ENCODE measurements at places on chromosomes 1 and 21.
A peak's percentile ranks its signal among the peaks of the same experiment; 100 is the strongest.

DNA sequence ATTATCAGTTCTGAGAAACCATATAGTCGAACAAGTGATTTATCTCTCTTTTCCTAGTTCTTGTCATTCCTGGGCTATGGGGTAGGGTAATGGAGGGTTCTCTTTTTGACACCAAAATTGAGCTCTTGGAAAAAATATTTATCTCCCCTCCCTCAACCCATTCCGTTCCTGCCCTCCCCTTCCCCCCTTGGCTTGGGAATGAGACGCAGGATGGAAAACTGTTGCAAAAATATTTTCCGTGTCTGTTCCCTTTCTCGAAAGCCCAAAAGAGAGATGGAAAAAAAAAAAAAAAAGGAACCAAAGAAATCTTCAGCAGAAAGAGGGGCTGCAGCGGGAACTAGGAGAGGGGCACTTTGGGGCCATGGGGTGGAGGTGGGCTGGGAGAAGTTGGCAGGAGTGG lies 766 bp downstream of the ATP2B4 start:
- no peaks in the 10 kb centered on the region for H3K4me1 ChIP-seq
- H3K27me3 ChIP-seq = no peaks in the 10 kb centered on the region
- no peak for DNase-seq
- H3K36me3 ChIP-seq = no peaks in the 10 kb centered on the region
- H3K27ac ChIP-seq = peak overlapping the region; percentile 75

GRCh38 chr1:22738069-22738435 lies 27.4 kb downstream of the EPHB2 start:
- H3K36me3 ChIP-seq = no peaks in the 10 kb centered on the region
- no peak overlapping the region for H3K4me3 ChIP-seq
- no peaks in the 10 kb centered on the region for H3K4me1 ChIP-seq
- H3K27ac ChIP-seq = no peak overlapping the region
- no peaks in the 10 kb centered on the region for H3K27me3 ChIP-seq

DNA sequence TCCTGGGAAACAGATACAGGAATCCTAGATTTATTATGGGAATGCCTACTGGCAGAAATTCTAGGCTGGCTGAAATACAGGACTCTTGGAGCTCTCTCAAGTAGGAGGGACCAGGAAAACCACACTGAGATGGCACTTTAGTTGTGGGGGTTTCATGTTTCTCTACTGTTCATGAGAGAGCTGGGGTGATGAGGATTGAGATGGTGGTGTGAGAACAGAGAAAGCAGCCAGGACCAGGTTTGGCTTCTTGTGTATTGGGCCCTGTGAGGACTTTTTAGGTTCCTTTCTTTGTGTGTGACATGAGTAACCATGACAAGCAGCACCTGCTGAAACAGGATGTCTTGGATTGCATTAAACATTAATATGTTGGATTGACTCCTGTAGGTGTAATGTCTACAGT lies 4.9 kb downstream of the ARID1A start:
- DNase-seq = no peak
- H3K4me1 ChIP-seq = peaks cover 40% of the 10 kb centered on the region
- peak overlapping the region; percentile 7 for H3K27ac ChIP-seq
- no peaks in the 10 kb centered on the region for H3K27me3 ChIP-seq
- H3K36me3 ChIP-seq = no peaks in the 10 kb centered on the region
- no peak overlapping the region for H3K4me3 ChIP-seq

GRCh38 chr1:207754974-207755700 lies 3.3 kb downstream of the CD46 start:
- H3K27me3 ChIP-seq = no peaks in the 10 kb centered on the region
- H3K4me3 ChIP-seq = no peak overlapping the region

DNA sequence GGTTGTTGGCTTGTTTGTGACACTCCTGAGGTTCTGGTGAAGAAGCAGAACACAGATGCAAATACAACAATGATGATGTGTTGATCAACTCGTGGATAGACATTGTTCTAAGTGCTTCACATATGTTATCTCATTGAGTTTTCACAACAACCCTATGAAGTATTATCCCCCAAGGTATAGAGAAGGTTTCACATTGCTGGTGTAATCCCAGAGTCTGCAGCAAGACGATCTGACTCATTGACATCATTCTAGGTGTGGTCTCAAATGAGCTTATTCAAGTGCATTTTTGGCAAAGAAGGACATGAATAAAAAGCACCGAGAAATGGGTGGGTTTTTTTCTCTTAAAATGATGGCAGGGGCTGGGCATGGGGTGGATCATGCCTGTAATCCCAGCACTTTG lies 64.1 kb upstream of the SCAF4 start:
- DNase-seq = no peak
- H3K4me3 ChIP-seq = no peak overlapping the region
- no peaks in the 10 kb centered on the region for H3K36me3 ChIP-seq
- H3K27ac ChIP-seq = no peak overlapping the region

DNA sequence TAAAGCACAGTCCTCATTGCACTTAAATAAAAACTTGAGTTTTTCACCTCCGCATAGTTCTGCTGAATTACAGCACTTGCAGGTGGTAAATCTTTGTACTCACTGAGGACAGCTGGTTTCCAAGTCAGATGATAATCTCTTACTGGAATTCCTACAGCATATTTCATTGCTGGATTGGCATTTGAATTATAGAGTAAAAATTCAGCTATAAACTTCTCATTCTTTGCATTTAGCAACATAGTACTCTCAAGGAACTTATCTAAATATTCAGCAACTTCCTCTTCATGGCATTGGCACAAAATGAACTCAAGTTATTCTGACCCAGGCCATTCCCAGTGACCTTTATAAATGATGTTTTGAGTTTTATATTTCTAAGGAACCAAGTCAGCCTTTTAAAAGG lies 23.4 kb downstream of the GORAB start:
- H3K27ac ChIP-seq = no peak overlapping the region
- no peak for DNase-seq
- peaks cover 30% of the 10 kb centered on the region for H3K36me3 ChIP-seq
- H3K4me3 ChIP-seq = no peak overlapping the region
- H3K27me3 ChIP-seq = no peaks in the 10 kb centered on the region
- H3K4me1 ChIP-seq = no peaks in the 10 kb centered on the region

DNA sequence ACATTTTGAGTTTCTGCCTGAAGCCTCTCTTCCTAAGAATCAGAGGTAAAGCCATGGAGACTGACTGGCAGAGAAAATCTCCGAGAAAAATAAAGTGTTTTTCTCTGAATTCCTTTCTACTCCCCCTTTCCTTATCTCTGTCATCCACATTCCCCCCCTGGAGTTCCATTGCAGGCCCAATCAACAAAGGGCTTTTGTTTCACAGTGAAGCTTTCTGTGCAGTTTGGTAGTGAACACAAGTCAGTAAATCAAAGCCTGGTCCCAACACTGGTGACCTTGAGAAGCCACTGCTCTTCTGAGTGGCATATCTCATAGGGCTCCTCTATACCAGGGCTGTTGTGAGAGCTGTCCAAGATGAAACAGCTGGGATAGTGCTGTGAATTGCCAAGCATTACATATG lies 228.4 kb downstream of the SEC16B start:
- DNase-seq = no peak
- H3K27ac ChIP-seq = no peak overlapping the region
- no peaks in the 10 kb centered on the region for H3K27me3 ChIP-seq

- no peak overlapping the region for H3K4me3 ChIP-seq
- peak overlapping the region; percentile 39 for H3K27ac ChIP-seq
- H3K27me3 ChIP-seq = no peaks in the 10 kb centered on the region
- H3K36me3 ChIP-seq = no peaks in the 10 kb centered on the region
- H3K4me1 ChIP-seq = peaks cover 7% of the 10 kb centered on the region
Measured at GRCh38 chr1:197783510-197783948, 8.2 kb upstream of the DENND1B start.

- H3K4me1 ChIP-seq = peaks cover 22% of the 10 kb centered on the region
- no peaks in the 10 kb centered on the region for H3K36me3 ChIP-seq
- peak overlapping the region; percentile 70 for H3K4me3 ChIP-seq
- peak overlapping the region; percentile 97 for H3K27ac ChIP-seq
- no peak for DNase-seq
Measured at GRCh38 chr21:46636181-46636512, 673 bp downstream of the PRMT2 start.

GRCh38 chr1:15975358-15975804 lies 520 bp downstream of the ZBTB17 start:
- peak overlapping the region; percentile 59 for H3K27ac ChIP-seq
- H3K4me1 ChIP-seq = peaks cover 7% of the 10 kb centered on the region
- DNase-seq = no peak
- H3K27me3 ChIP-seq = no peaks in the 10 kb centered on the region

GRCh38 chr1:187110351-187110750 lies 281.6 kb downstream of the PLA2G4A start:
- H3K4me1 ChIP-seq = no peaks in the 10 kb centered on the region
- H3K27me3 ChIP-seq = no peaks in the 10 kb centered on the region
- H3K36me3 ChIP-seq = no peaks in the 10 kb centered on the region

DNA sequence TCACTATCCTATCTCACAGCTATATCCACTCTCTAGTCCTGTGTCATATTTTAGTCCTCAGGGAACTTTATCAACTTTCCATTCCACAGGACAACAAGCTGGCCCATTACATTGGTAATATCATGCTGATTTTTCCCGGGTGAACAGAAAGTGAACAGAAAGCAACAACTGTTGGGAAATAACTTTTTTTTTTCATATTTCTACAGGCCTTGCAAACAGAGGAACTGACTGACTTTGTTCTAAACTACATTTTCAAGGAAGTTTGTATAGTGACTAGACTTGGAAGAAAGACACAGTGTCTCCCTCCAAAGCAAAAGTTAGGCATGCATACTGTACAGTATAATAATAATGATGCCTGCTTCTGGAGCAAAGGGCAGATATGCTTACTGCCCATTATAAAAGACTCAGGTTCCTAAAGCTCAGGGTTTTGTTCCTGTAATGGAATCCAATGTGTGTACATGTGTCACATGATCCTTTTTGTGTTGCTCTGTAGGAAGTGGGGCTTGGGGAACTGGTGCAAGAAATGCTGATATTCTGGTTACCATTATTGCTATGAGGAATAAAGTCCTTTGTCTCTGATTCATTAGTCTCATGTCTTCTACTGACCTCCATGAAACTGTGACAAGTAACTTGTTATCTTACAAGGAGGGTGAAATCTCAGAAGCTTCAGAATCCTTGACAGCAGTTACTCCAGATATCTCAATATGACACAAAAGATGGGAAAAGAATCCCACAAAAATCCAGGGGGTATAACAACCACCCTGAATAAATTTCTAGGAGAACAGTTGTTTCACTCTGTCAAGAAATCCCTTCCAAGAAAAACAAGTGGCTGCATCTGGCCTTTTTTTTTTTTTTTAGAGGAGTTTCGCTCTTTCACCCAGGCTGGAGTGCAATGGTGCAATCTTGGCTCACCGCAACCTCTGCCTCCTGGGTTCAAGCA lies 17.7 kb upstream of the NTPCR start:
- no peak overlapping the region for H3K4me3 ChIP-seq
- no peaks in the 10 kb centered on the region for H3K27me3 ChIP-seq
- no peak for DNase-seq
- H3K27ac ChIP-seq = no peak overlapping the region
- H3K36me3 ChIP-seq = no peaks in the 10 kb centered on the region
- H3K4me1 ChIP-seq = no peaks in the 10 kb centered on the region

- H3K27me3 ChIP-seq = no peaks in the 10 kb centered on the region
- no peaks in the 10 kb centered on the region for H3K4me1 ChIP-seq
- no peaks in the 10 kb centered on the region for H3K36me3 ChIP-seq
- DNase-seq = no peak
- H3K4me3 ChIP-seq = no peak overlapping the region
- no peak overlapping the region for H3K27ac ChIP-seq
Measured at GRCh38 chr1:201941420-201942128, 4.8 kb downstream of the LMOD1 start.

- no peaks in the 10 kb centered on the region for H3K36me3 ChIP-seq
- no peak for DNase-seq
- H3K27ac ChIP-seq = no peak overlapping the region
- H3K4me3 ChIP-seq = no peak overlapping the region
- no peaks in the 10 kb centered on the region for H3K27me3 ChIP-seq
- peaks cover 7% of the 10 kb centered on the region for H3K4me1 ChIP-seq
Measured at GRCh38 chr1:183319051-183319450, 99.1 kb downstream of the NMNAT2 start.

- no peaks in the 10 kb centered on the region for H3K36me3 ChIP-seq
- DNase-seq = no peak
Measured at GRCh38 chr1:104392552-104392951, 642.9 kb downstream of the AMY1C start.

- H3K36me3 ChIP-seq = no peaks in the 10 kb centered on the region
- H3K4me1 ChIP-seq = no peaks in the 10 kb centered on the region
- no peaks in the 10 kb centered on the region for H3K27me3 ChIP-seq
Measured at GRCh38 chr1:101282314-101283038, 45.7 kb downstream of the S1PR1 start.

GRCh38 chr1:33149453-33150190 lies 32.2 kb downstream of the TRIM62 start:
- H3K4me3 ChIP-seq = no peak overlapping the region
- no peak overlapping the region for H3K27ac ChIP-seq

GRCh38 chr1:162682013-162682419 lies 49.8 kb downstream of the DDR2 start:
- DNase-seq = no peak
- no peaks in the 10 kb centered on the region for H3K36me3 ChIP-seq
- no peaks in the 10 kb centered on the region for H3K27me3 ChIP-seq
- no peak overlapping the region for H3K27ac ChIP-seq

DNA sequence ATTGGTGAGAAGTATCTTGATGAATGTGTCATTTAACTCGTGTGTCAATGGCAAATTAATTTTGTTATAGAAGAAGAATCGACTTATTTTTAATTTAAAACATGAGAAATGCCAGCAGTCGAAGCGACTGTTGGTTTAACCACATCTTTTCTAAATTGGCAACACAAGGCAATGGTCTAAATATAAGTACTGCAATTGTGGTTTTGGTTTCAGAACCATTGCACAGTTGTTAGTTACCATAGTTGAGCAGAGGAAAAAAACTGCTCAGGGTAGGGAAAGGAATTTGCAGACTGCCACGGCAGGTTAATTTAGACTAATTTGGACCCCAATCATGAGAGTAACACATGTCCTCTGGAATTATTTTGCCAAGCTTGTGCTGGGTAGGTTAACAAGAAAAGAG lies 185.6 kb upstream of the RUNX1 start:
- H3K36me3 ChIP-seq = no peaks in the 10 kb centered on the region
- H3K27ac ChIP-seq = no peak overlapping the region
- H3K27me3 ChIP-seq = no peaks in the 10 kb centered on the region
- no peak overlapping the region for H3K4me3 ChIP-seq

GRCh38 chr1:43645461-43645860 lies 4.5 kb upstream of the KDM4A start:
- no peaks in the 10 kb centered on the region for H3K27me3 ChIP-seq
- no peak overlapping the region for H3K27ac ChIP-seq
- no peaks in the 10 kb centered on the region for H3K36me3 ChIP-seq
- H3K4me3 ChIP-seq = no peak overlapping the region
- no peak for DNase-seq
